Endothelial cell (in vitro differentiated cells): ENCODE measurements at places on chromosomes 16 and 17.
A peak's percentile ranks its signal among the peaks of the same experiment; 100 is the strongest.

GRCh38 chr17:81405411-81405872, 10.2 kb downstream of the BAHCC1 start:
- no peak overlapping the region for H3K27ac ChIP-seq
- DNase-seq: no peak
- peaks cover 27% of the 10 kb centered on the region for H3K4me1 ChIP-seq
- no peak overlapping the region for H3K4me3 ChIP-seq
- peaks cover 13% of the 10 kb centered on the region for H3K27me3 ChIP-seq

- no peak for DNase-seq
- H3K36me3 ChIP-seq: no peaks in the 10 kb centered on the region
- H3K27ac ChIP-seq: no peak overlapping the region
- no peak overlapping the region for H3K4me3 ChIP-seq
- H3K27me3 ChIP-seq: peaks cover 8% of the 10 kb centered on the region
- peaks cover 22% of the 10 kb centered on the region for H3K4me1 ChIP-seq
Observed at GRCh38 chr16:88770461-88771293, 14.3 kb downstream of the PIEZO1 start.

DNA sequence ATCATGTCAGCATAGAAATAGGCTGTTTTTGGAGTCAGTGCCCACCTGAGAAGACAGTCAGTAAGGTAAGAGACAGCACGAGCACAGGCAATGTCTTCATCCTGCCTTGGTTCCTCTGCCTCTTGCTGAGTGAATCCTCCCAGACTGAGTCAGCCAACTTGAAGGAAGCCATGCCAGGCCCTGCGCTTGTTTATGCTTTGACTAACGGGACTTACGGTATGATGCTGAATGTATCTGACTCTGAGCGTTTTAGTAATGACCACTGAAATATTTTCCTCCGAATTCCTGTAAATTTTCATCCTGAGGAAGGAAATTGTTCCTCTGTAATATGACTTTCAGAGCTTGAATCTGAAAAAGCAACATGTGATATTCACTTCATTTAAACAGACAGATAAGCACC, 18.0 kb downstream of the C17orf67 start:
- no peaks in the 10 kb centered on the region for H3K4me1 ChIP-seq
- no peaks in the 10 kb centered on the region for H3K27me3 ChIP-seq
- no peak overlapping the region for H3K27ac ChIP-seq
- no peak for DNase-seq
- H3K36me3 ChIP-seq: no peaks in the 10 kb centered on the region
- H3K4me3 ChIP-seq: no peak overlapping the region

- H3K36me3 ChIP-seq: peaks cover 22% of the 10 kb centered on the region
- no peak overlapping the region for H3K27ac ChIP-seq
- no peak for DNase-seq
- H3K27me3 ChIP-seq: peaks cover 2% of the 10 kb centered on the region
- H3K4me1 ChIP-seq: peaks cover 8% of the 10 kb centered on the region
Observed at GRCh38 chr16:16100631-16101030, 122.7 kb downstream of the ABCC6 start.

GRCh38 chr16:47887496-47887895, 268.3 kb downstream of the ABCC12 start:
- no peak overlapping the region for H3K4me3 ChIP-seq
- H3K36me3 ChIP-seq: no peaks in the 10 kb centered on the region
- peaks cover 18% of the 10 kb centered on the region for H3K4me1 ChIP-seq
- H3K27me3 ChIP-seq: peaks cover 5% of the 10 kb centered on the region
- H3K27ac ChIP-seq: no peak overlapping the region

DNA sequence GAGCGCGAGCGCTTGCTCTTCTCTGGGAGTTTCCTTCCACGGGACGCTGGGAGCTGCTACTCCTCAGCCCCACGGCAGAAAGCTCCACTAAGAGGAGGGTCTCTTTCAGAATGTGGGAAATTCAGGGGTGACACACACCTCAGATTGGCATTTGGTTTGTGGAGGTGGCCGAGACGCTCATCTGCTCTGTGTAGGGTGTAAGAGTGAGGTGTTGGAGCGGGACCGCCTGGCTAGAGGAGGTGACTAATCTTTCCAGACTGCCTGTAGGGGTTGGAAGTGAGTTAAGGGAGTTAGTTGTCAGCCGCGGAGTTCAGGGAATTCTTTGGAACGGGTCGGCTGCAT, 735 bp downstream of the PSMD11 start:
- H3K27ac ChIP-seq: peak overlapping the region; percentile 93
- DNase-seq: no peak
- peaks cover 3% of the 10 kb centered on the region for H3K27me3 ChIP-seq
- peak overlapping the region; percentile 85 for H3K4me3 ChIP-seq
- H3K36me3 ChIP-seq: peaks cover 4% of the 10 kb centered on the region
